ENCODE measurements at places on chromosomes 7 and 10.

DNA sequence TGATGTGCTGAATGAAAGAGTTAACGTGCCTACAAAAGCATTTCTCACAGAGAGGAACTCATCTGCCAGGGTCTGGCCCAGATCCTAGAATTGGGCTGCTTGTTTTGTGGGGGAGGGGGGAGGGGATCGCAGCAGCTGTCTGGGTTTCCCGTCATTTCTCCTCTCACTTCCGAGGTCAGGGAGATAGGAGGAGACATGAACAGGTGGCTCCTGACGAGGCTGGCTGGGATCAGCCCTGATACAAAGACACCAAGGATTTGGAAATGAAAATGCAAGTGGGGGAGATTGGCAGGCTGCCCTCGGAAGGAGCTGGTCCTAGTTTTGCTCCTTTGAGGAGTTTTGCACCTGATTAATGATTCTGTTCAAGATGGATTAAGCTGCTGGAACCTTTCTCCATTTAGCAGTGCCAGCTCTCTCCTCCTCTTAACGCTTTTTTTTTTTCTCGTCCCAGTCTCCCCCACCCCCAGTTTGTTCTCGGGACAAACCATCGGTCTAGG lies 86.8 kb upstream of the KMT2C start:
- DNase-seq: peak; percentile 34

- DNase-seq: peak; percentile 99
Measured at GRCh38 chr10:6275022-6275997, 72.6 kb downstream of the PFKFB3 start.

DNA sequence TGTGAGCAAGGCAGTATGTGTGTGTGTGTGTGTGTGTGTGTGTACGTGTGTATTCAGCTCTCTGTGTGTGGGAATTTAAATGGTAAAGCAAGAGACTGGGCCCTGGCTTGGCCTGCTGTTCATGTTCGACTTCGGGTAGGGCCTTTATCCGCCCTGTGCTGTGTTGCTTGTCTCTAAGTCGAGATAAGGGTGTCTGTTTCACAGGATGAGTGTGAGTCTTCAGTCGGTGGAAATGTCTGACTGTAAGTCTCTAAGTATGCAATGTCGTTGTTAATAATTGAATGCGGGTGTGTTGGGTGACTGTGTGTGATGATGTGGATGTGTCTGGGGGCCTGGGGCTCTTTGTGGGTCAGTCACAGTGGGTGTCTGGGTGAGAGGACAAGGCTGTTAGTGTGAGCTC lies 34.8 kb downstream of the HIF1AN start:
- no peak for DNase-seq

DNA sequence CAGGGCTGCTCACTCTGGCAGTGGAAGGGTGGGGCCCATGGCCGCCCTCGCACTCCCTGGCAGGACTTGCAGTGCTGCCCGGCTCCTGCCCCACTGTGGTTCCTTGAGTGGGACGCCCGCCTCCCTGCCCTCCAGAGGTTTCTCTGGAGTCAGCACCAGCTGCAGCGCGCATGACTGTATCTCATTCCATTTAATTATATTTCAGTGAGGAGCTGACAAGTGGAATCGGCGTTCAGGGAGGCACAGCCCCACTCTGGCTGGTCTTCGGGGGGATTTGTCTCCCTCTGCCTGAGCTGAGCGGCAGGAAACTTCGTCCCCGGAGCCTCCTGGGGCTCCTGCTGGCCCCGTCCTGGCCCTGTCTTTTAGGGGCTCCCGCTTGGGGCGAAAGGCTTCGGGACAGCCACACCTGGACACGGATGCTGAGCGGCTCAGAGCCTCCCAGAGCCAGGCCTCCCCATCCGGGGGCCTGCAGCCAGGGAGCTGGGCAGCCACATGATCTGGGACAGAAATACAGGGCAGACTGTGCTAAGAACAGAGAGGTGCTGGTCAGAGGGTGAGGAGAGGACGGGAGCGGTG lies 75.3 kb upstream of the NKX6-2 start:
- no peak for DNase-seq

DNA sequence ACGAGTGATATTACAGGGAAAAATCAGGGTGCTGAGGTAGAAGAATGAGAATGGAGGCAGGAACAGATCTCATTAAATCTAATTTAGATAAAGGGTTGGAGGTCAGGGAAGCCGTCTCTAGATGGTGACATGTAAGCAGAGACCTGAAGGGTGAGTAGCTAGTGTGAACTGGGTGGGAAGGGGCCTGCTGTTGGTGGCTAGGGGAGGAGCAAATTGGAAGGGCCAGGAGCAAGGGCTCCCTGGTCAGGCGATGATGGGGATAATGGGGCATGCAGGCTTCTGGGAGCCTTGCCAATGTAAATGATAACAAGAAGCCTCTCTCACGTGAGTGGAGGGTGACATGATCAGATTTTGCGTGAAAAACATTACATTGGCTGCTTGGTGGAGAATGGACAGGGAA lies 76.3 kb downstream of the WDFY4 start:
- DNase-seq: no peak

DNA sequence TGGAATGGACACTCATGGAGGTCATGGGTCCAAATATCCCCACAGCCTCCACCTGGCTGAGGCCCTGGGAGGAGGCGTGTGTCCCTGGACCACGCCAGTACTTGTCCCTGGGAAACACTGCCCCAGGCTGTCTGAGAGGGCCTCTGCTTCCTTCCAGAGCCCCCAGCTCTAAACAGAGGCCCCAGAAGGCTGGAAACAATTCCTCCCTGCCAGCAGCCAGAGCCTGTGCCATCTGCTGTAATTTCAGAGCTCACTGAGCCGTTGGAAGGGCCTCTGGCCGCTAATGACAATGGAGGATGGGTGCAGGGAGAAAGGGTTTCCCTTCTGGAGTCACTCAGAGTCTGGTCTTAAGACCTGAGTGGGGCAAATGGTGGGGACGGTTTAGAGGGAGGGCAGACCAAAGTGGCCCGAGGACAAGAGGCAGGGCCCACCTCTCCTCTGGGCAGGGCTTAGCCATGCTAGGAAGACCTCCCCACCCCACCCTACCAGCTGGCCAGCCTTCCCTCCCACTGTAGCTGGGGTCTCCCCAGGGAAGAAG lies 7.1 kb downstream of the CHAT start:
- no peak for DNase-seq

GRCh38 chr10:131808370-131808930 lies 92.4 kb upstream of the PPP2R2D start:
- DNase-seq: no peak

- no peak for DNase-seq
Measured at GRCh38 chr10:122875843-122876466, 3.4 kb downstream of the FAM24B start.

GRCh38 chr7:55132890-55133551 lies 114.2 kb downstream of the EGFR start:
- DNase-seq: peak; percentile 98

DNA sequence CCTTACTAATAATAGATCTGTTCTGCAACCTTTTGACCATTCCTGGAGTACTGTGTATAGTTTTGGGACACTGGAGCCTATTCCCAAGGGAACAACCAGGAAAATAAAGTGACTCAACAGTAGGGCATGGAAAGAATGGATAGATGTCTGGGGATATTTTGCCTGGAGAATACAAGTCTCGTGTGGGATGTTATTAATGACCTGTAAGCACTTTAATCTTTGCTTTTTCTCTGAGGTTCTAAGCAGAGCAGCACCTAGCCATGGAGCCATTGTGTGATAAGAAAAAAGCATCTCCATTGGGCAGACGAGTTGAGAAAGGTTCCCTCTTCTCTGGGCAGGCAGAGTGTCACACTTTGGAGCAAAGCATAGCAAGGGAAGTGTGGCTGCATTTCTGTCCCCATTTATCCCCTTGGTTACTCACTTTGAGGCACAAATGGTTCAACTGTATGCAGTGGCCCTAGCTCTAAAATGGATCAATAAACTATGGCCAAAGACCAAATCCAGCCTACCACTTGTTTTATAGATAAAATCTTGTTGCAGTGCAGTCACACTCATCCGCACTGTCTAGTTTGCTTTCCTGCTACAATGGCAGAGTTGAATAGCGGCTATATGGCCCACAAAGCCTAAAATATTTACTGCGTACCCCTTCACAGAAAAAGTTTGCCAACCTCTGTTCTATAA lies 21.0 kb upstream of the CCDC71L start:
- DNase-seq: peak; percentile 76

GRCh38 chr7:24576171-24577025 lies 3.1 kb downstream of the PALS2 start:
- peak; percentile 80 for DNase-seq

- DNase-seq: peak; percentile 57
Measured at GRCh38 chr10:100341953-100342626, 4.9 kb upstream of the SCD start.

DNA sequence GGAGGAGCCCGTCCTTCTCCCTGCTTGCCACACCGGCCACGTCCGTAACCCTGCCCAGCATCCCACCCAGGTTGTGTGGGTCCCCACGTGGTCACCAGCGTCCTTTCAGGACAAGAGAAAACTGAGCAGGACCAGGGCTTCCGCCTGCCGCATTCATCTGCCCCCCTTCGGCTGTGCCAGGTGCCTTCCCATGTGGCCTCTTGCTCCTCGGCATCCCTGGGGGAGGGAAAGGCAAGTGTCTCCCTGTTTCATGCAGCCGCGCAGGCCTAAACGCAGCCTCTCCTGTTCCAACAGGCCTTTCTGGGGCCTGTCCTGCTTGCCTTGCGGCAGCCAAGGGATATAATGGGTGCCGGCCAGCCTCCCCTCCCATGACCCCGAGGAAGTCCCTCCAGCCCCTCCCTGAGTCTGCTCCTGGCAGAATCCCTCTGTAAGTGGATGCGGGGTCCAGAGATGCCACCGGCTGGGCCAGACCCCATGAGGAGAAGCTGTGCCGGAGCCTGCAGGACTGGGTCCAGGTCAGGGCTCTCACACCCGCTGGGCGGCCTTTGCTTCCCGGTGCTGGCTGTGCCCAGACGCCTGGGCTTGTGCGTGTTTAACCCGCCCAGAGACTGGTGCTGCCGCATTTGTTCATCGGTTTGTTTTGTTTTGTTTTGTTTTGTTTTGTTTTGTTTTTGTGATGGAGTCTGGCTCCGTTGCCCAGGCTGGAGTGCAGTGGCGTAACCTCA lies 23.1 kb downstream of the SHH start:
- DNase-seq: no peak

DNA sequence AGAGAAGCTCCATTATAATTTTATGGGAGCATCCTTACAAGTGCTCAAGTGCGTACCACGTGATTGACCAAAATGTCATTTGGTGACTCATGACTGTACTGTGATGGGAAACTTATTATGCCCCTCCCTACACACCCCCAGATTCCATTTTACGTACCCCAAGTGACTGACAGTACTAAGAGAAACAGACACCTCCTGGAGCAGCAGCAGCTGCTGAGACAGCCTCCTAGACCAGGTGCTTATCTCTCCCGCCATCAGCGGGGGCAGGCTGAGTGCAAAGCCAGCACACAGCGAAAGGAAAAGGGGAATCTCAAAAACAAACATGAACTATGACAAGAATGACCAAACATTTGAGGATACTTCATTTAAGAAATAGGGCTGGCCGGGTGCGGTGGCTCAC lies 4.2 kb upstream of the ADAM12 start:
- DNase-seq: no peak

DNA sequence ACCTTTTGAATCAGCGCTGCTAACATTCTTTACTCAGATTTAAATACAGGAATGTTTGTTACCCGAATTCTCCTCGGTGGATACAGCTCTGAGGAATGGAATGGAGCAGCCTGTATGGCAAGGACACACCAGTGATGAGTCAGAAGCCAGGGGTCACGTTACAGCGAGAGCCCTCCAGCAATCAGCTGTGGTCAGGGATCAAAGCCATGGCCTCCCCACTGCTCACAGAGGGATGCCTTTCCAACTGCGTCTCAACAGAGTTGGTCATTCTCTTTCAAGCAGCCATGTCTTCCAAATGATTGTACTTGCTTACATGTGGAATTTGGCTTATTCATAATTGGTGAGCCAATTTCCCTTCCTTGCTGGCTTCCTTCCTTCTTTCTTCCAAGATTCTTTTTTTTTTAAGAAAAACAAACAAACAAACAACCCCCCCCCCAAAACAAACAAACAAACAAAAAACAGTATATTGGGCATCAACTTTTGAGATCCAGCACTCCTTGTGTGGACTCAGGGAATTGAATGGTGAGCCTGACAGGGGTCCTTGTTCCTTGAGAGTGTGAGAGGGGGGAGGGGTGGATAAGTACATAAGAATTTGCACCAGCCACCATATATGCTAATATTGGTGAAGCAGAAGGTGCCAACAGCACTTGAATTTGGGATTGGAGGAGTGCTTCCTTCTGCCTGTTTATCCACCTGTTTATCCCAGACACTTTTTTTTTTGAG lies 100.2 kb downstream of the ATXN7L1 start:
- peak; percentile 100 for DNase-seq

DNA sequence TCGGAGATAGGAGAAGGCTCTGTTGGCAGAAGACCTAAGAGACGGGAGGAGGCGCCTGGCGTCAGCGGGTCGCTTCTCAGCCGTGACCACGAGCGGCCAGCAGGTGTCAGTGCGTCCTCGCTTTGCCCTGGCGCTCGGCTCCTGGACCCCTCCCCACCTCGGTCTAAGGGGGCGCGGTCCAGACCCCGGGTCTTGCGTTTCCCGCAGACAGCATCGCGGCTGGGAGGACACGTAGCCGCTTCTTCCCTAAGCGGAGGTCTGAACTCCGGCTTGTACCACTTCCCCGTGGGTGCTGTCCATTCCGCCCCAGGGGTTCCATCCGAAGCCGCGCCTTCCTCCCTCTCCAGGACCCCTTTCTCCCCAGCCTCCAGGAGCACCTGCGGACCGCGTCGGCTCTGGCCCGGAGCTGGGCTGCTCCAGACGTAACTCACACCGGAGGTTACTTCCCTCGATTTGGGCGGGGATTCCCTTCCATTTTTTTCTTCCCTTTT lies 593 bp upstream of the ADRA2A start:
- DNase-seq: peak; percentile 45

DNA sequence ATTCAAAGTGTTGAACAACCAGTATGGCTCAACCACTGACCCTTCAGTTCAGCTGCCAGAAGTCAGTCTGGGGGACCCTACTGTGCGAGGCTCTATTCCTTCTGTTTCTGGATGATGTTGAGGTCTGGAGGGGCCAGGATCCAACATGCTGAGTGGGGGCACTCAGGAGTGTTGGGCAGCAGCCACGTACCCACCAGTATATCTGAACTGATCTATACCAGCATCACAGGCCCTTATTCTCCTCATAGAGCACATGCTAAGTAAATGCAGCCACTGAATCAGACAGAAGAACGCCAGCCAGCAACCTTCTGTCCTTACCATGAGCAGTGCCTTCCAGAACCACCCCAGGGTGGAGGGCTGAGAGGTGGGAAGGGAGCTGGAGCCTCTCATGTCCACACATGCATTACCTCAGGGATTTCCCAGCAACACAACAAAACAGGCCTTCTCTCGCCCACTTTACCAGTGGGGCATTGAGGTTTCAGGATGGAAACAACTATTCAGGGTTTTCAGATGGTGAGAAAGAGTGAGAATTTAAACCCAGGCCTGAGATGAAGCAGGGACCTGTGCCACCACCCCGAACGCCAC lies 6.8 kb upstream of the MSMB start:
- DNase-seq: no peak

DNA sequence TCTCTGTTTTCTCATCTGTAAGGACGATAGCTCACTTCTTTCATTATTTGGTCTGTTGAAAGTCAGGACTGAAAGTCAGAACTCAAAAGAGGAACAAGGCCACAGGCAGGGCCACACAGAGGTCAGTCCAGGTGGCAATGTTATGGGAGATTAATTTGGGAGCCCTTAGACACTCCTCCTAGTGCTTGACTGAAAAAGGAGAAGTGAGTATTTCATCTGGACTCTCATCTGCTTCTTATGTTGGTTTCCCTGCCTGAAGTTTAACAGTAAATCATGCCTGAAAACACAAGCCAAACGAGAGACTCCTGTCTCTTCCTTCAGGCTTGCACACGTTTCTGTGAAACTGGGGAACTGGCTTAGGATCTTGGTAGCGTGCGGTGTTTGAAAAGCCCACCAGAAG lies 248.5 kb downstream of the BUB3 start:
- no peak for DNase-seq

- DNase-seq: no peak
Measured at GRCh38 chr10:69317175-69317604, 38.9 kb downstream of the HK1 start.
